Stimulated activated CD4-positive, alpha-beta T cell treated with anti-CD3 and anti-CD28 coated beads, TNF-alpha, amount 100 ng/mL, for 4 hours (primary cell): ENCODE measurements at places on chromosomes 7 and 10.

DNA sequence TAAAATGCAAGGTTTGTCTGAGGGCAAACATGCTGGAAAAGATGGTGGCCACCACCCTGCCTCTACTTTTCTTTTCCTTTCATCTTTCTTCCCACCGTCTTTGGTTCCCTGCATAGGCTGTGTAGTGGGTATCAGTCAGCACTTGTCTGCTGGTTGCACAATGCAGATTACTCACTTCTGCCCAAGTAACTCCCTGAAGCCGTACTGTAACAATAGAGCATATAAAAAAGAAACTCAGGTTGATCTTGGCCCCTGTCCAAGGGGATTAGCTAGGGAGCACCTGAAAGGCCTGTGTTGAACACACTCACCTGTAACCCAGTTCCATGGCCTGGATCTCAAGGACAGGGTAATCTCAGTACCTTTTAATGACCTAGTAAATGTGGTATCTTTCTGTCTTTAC lies 533.0 kb upstream of the GALNT17 start:
- no peak for DNase-seq

GRCh38 chr10:35636956-35637355 lies 5.1 kb downstream of the FZD8 start:
- no peak for DNase-seq

- DNase-seq = no peak
These were observed 11.1 kb downstream of the KCTD7 start for GRCh38 chr7:66639773-66640172.

- no peak for DNase-seq
These were observed 34.7 kb downstream of the FBXW4 start for GRCh38 chr10:101660256-101660655.

DNA sequence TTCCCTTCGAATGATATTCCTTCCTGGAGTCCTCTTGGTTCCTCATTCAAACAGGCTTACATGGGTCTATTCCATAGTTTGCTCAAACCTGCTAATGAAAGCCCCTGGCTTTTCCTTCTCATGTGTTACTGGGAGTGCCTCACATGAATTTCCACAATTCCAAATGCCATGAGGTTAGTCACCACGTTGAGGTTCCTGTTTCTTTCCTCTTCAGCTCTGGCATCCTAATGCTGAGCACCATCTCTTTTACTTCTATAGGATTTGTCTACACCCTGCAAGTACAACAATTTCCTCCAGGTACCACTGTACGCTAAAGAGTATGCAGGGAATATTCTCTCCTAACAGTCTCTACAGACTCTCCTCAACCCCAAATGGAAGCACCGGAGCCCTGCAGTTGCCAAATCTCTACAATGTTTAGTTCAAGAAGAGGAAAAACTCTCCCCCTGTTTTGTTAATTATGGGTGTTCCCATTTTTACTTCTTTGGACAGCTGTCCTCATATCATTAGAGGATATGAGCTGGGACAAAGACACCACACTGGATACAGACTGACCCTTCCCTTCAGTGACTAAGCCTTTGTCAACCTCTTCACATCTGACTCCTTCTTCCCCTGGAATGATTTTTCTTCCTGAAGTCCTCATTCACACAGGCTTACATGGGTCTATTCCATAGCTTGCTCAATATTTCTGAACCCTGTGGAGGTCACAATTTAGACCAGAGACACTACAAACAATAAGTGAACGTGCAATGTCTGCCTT lies 145.8 kb upstream of the BET1 start:
- no peak for DNase-seq

DNA sequence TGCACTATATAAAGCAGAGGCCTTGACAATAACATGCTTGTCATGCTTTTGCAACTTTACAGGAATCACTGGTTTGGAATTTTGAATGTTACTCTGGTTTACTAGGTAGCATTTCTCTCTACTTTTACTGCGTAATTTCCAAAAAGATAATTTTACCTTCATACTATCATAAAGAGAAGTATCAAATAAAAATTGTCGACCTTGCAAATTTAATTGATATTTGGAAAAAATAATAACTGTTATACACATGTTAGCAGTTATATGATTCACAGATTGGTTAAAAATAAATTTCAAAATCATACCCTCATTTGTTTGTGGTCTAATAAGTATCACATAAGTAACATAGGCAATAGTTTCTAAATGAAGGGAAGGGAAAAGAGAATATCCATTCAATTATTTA lies 228.5 kb upstream of the CACNA2D1 start:
- DNase-seq = no peak

DNA sequence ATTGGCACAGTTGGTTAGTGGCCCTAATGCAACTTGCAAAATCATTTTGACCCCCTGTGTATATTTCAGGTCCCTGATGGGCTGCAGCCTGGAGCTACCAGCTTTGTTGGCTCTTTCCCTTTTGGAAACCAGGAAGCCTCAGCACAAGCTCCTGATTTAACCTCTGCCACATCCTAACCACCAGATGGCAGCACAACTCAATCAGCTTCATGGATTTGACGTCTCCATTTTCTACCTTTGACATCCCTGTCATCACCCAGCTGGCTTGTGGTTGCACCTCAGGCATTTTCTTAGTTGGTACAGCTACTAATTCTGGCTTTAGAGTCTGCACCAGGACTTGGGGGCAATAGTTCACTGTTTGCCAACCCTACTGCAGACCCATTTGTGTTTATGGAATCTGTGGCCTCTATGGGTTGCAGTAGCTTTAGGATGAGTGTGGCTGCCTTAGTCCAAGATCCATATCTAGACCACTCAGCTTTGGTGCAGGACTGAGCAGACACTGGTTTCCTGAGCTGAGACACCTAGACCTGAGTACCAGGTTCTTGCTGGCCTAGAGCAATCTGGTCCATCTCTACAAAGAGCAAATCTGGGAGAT lies 456.2 kb downstream of the REEP3 start:
- no peak for DNase-seq

- DNase-seq = no peak
These were observed 84.8 kb downstream of the ELMO1 start for GRCh38 chr7:37363536-37364491.

DNA sequence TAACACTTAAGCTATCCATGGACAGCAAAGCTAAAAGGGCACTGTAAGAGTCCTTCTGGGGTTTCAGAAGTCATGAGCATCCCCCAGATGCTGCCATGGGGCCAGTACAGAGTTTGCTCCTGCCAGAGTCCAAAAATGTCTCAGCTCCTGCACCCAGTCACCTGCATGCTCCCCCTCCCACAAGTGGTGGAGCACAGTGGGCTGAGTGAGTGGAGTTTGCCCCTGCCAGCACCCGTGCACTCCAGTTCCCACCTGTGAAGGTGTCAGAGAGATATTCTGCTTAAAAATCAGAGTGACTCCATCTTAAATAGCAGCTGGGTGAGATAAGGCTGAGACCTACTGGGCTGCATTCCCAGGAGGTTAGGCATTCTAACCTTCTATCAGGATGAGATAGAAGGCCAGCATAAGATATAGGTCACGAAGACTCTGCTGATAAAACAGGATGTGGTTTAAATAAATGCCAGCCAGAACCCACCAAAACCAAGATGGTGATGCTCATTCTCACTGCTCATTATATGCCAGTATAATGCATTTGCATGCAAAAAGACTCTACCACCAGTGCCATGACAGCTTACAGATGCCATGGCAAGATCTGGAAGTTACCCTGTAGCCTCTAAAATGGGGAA lies 140.1 kb upstream of the ZNF92 start:
- DNase-seq = no peak

DNA sequence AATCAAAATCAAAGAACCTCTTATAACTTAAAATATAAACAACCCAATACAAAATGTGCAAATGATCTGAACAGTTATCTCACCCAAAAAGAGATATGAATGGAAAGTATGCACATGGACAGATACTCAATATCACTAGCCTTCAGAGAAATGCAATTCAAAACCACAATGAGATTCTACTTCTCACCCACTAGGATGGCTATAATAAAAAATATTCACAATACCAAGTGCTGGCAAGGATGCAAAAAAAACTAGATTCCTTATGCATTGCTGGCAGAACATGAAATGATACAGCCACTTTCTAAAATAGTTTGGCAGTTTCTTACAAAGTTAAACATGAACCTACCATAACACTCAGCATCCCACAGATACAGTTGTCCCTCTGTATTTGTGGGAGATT lies 130.1 kb upstream of the LRRN3 start:
- no peak for DNase-seq
